Gastrocnemius medialis (tissue), 4 donors: ENCODE measurements at places on chromosomes 11 and 22. TPM values are rescaled to one million over a fixed set of nuclear protein-coding genes. Genes with fewer than 3 reads are reported as not detected.

DNA sequence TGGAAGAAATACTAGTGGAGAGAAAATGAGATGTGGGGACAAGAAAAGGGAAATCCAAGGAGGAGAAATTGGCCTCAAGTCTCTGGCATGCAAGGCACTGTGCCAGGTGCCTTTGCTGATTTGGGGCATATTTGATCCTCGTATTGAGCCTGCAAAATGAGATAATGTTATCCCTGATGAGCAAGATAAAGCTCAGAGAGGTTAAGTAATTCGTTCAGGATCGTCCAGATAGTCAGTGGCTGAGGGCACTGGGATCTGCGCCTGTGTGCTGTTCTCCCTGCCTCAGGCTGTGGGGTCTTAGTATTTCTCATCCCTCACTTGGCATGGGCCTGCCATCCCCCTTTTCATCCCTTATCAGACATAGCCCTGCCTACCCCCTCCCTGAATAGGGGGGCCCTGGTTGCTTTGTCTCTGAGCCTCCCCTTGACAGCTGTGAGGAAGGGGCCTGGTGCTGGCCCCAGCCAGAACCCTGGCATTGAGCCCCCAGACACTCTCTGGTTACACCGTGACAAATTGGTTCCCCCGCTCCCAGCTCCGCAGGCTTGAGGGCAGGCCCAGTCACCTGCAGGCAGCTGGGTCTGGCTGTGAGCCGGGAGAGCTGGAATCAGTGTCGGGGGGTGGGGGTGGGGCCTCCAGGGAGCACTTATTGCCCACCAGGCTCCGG, 85.7 kb downstream of the NECTIN1 start:
- no peak for DNase-seq

DNA sequence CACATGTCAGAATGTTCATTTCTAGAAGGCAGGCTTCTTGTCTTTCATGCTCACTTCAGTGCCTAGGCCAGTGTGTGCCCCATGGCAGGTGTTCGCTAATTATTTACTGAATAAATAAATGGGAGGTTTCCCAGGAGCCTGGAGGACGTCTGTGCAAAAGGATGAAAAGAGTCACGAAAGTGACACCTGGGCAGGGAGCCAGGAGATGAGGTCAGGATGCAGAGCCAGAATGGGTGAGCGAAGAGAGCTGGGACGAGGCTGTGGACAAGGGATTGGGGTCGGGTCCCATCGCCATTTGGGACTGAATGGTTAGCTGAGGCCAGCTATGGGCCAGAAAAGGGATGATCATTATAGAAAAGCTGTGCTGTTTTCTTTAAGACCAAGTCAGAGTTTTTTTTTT, 560.4 kb downstream of the TBC1D22A start:
- no peak for DNase-seq

DNA sequence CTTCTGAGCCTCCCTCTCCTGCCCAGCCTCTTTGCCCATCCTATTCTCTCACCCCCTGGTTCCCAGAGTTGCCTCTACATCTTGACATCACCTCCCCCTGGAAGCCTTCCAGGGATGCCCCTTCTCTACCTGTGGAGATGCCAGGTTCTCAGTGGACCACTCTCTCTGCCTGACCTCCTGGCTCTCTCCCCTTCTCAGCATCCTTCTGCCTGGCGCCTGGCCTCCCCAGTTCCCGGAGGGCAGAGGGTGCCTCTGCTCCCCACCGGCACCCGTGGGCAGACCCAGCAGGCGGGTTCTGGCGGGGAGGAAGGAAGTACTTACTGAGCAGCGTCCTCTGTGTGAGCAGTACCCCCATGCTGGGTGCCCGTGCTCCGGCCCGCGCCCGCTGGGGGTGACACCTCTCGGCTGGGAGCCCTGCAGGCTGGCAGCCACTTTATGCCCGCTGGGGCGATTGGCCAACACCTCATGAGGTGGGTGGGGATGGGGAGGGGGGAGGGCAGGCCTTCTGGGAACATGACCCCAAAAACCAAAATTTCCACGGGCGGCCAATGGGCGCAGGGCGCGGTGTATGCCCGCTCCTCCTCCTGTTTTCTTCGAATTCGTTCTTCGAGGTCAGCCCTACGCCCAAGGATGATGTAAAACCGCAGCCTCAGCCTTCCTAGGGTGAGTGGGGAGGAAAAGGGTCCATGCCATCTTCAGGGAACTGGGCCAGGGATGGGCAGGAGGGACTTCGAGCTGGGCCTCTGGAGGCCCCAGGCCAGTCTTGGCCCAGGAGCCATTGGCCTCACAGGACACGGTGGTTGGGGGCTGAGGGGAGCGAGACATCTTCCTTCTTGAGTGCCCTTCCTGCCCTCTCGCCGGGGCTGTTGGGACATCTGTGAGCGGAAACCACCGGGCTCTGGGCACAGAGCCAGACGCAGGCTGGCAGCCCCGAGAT, at the start of gene OSM:
TSS of gene OSM (minus strand) at position 407 of the 937 bp plus-strand sequence. CDS start at position 355, 52 bp downstream.
- no peak for DNase-seq

Gene SIK3
- total RNA-seq, result 42.4 TPM
